HEK293T (cell line): ENCODE measurements at places on chromosomes 12 and 14.

- DNase-seq = no peak
These were observed 87.1 kb upstream of the PLEKHG7 start for GRCh38 chr12:92615703-92616102.

- DNase-seq = peak; percentile 69
These were observed 14.5 kb downstream of the OAS2 start for GRCh38 chr12:112992541-112993398.

- DNase-seq = no peak
These were observed 81.0 kb upstream of the GARIN2 start for GRCh38 chr14:67108230-67108629.

DNA sequence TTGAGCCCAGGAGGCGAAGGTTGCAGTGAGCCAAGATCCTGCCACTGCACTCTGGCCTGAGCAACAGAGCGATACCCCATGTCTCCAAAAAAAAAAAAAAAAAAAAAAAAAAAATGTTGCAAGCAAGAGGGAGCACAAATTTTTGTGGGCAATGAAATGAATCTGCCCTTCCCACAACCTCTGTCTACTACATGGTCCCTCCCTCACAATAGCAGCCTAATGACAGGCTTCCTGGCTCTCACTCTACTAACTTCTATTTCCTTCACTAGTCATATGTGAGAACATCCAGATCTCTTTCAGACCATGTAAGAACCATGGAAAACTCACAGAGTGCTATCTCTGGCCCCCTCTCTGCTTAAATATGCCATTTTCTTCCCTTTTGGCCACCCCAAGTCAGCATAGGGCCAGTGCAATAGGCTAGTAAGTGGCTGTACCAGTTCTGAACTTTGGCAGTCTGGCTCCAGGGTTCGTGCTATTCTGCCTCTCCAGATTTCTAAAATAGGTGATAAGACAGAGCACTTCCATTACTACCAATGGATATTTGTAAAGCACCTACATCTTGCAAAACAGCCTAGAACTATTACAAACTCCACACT is 7.1 kb downstream of the OSBPL8 start:
- no peak for DNase-seq

- DNase-seq = peak; percentile 21
These were observed 42.4 kb upstream of the IGF1 start for GRCh38 chr12:102522768-102523167.

DNA sequence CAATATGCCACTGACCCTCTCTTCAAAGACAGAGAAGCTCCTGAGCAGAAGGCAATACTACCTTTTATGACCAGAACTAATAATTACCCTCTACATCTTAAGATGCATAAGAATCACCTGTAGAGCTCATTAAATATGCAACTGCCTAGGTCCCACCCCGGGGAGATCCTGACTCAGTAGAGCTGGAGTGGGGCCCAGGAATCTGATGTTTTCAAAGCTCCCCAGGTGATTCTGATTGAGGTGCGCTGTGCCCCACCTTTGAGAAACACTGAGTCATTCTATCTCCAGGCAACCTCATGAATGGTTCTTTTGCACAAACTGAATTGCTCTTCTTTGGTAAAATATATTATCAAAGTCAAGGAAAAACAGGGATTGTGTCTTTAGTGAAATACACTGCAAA is 149.3 kb upstream of the BMP4 start:
- no peak for DNase-seq

- no peak for DNase-seq
These were observed 236.1 kb downstream of the CACNA1C start for GRCh38 chr12:2288875-2289274.
